Ammon's horn (tissue), 1 donor: ENCODE measurements at places on chromosomes 3 and 15.

DNA sequence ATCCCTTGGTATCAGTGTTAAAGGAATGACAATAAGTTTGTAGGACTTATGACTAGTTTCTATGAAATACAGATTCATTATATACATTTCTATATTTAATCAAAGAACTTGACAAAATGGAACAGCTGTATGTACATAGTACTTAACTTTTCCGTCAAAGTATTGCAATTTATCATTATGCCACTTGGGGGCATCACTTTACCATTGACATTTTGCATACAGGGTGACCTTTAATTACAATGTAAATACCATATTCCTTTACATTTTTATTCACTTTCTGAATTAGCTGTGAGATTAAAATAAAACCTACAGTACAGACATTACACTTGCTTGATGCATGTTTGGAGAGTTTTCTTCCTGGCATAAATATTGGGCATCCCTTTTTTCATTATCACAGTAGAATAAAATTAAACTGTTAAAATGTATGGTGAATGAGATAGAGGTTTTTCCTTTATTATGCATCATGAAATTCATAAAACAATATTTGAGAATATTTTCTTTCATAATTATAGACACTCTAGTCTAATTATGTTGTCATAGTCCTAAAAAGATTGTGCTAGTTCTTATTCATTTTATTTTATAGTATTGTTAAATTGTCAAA is 6.9 kb downstream of the NEK11 start:
- peak; percentile 15 for DNase-seq

- no peak for DNase-seq
These were observed 3.1 kb upstream of the FAM240A start for GRCh38 chr3:46609212-46609721.

- peak; percentile 88 for DNase-seq
These were observed 17.5 kb downstream of the GRAMD2A start for GRCh38 chr15:72179950-72180581.

DNA sequence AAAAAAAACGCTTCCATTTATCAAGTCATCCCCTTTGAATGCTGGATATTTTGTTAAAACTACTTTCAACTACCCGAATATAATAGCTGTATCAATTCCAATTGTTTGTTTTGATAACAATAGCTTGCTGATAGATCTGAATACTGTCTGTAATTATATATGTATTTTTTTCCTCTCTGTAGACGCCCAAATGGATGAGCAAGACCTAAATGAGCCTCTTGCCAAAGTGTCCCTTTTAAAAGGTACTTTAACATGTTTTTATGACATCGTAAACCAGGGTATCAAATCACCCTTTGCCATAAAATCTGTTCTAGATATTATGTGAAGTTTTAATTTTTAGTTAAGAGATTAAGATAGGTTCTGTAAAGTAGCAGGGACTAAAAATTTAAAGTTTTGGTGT is 111.5 kb upstream of the FLNB start:
- DNase-seq, result no peak

- no peak for DNase-seq
These were observed 52.7 kb downstream of the RAD54L2 start for GRCh38 chr3:51591231-51591630.

DNA sequence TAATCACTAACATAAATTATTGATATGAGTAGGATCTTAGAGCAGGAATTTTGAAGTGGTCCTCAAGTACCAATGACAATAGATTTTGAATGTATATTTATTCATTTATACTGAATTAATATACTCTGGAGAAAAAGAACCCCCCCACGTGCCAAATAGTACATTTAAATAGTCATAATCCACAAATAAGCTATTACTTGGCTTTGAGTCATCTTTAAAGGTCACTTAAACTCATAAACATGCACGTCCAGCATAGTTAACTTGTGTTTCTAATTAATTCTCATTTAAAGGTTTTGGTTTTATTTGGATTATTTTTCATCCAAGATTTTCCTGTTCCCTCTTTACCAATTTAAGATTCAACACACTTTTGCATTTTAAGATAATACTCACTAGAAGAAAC is 35.1 kb downstream of the FGF7 start:
- DNase-seq, result no peak

GRCh38 chr3:12486916-12487315 is 2.6 kb downstream of the TSEN2 start:
- no peak for DNase-seq

- no peak for DNase-seq
These were observed 86.9 kb upstream of the MEX3B start for GRCh38 chr15:82132742-82133141.

- no peak for DNase-seq
These were observed 27.7 kb upstream of the ANXA2 start for GRCh38 chr15:60425461-60425860.

GRCh38 chr3:33941804-33942203 is 143.4 kb downstream of the PDCD6IP start:
- no peak for DNase-seq

- DNase-seq, result no peak
These were observed 119.6 kb downstream of the FMN1 start for GRCh38 chr15:33074942-33075341.

GRCh38 chr3:175777495-175777894 is 918.4 kb downstream of the NAALADL2 start:
- no peak for DNase-seq

GRCh38 chr3:190655933-190656332 is 142.0 kb downstream of the IL1RAP start:
- no peak for DNase-seq

DNA sequence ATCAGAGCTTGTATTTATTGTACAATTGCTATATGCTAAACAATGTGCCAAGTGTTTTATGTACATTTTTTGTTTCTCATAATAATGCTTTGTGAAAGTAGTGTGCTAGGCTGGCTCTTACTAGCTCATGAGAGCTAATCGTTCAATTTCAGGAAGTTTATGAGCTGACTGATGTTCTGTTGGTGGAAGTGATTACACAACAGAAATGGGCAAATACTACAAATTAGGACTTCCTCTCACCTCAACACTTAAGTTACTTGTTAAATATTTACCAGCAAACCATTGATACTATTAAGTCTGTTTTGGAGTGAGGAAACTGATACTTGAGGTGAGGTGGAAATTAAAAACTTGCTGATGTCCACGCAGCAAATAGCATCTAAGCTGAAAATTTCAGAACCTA is 32.3 kb downstream of the SLC9C1 start:
- no peak for DNase-seq

DNA sequence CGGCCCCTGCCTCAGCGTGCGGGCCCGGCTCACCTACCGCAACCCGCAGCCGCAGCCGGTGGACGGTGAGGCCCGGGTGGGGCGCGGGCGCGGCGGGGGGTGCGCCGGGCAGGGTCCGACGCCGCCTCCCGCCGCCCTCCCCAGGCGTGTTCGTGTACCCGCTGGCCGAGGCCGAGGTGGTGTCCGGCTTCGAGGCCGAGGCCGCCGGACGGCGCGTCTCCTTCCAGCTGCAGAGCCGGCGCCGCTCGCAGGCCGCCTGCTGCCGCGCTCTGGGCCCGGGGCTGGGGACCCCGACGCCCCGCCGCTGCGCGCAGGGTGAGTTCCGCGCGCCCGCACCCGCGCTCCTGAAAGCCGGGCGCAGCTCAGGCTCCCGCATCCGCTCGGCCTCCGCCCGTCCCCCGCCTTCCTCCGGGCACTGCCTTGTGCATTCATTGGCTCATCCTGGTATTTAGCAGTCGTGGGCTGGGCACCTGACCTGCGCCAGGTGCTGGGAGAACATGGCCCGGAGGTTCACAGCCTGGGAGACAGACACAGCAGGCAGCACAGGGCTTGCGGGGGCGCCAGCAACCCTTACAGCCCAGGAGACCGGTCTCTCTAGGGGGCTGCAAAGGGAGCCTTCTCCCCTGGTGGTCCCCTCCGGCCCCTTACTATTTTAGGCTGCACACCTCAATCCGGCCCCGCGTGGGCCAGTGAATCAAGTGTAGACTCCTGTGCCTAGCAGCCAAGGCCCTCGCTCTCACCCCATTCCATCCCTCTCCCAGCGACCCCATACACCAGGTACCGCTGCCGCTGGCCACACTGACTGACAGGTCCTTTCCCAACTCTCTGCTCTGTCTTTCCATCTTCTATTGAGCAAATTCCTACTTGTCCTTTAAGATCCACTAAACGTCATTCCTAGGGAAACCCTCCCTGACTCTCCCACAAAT is 1.5 kb downstream of the VWA5B2 start:
- DNase-seq, result no peak

DNA sequence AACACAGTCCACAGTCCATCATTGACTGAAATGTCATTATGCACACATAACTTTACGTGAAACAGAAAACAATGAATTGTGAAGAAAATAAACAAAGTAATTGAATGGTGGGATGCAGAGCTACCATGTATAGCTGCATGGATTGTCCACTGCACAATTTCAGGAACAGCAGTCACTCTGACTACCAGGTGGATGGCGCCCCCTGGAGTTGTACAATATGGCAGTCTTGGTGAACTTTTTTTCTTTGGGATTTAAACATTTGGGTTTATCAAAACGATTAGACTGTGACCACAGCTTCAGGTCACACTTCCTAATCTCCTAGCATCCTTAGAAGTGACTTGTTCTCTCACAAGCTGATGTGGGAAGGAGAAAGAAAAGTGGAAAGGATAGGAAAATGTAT is 48.9 kb upstream of the TCF12 start:
- DNase-seq, result peak; percentile 36

GRCh38 chr3:105868431-105868741 is 426 bp downstream of the CBLB start:
- peak; percentile 67 for DNase-seq

- DNase-seq, result peak; percentile 13
These were observed 919.3 kb downstream of the TUSC7 start for GRCh38 chr3:117628823-117629291.

- no peak for DNase-seq
These were observed 79.8 kb upstream of the IGF1R start for GRCh38 chr15:98568382-98569017.

DNA sequence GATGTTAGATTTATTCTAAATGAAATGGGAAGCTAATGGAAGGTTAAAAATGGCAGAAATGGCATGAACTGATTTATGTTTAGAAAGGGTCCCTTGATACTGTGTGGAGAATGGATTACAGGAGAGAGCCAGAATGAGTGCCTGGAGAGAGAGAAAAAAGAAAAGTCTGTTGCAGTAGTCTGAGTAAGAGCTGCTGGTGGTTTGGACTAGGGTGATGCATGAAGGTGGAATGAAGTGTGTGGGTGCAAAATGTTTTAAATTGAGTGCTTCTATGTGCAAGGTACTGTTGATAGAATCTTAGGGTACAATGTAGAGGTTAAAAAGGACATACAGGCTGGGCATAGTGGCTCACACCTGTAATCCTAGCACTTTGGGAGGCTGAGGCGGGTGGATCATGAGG is 11.4 kb upstream of the MGA start:
- no peak for DNase-seq

GRCh38 chr3:183233966-183234365 is 19.1 kb upstream of the B3GNT5 start:
- peak; percentile 68 for DNase-seq

DNA sequence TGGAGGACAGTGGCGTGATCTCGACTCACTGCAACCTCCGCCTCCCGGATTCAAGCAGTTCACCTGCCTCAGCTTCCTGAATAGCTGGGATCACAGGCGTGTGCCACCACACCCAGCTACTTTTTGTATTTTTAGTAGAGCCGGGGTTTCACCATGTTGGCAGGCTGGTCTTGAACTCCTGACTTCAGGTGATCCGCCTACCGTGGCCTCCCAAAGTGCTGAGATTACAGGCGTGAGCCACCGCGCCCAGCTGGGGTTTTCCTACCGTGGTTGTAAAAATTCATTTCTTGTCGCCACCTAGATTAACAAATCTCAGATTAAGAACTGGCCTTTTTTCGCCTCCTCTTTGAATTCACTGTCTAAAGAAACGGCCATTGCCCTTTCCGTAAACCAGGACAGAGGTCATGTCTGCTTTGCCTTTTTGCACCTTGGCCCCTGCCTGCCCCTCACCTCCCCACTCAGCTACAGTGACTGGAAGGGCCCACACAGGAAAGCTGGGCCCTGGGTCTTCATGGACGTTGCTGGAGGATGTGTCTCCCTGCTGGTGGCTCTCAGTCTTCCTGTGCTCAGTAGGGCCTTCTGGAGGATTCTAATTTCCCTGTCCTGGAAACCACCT is 17.2 kb downstream of the ZNF710 start:
- no peak for DNase-seq

- no peak for DNase-seq
These were observed 31.9 kb downstream of the IGF2BP2 start for GRCh38 chr3:185792955-185793354.

- DNase-seq, result no peak
These were observed 70.4 kb downstream of the GJD2 start for GRCh38 chr15:34684351-34684750.

GRCh38 chr3:132443421-132443820 is 26.1 kb downstream of the DNAJC13 start:
- no peak for DNase-seq

- no peak for DNase-seq
These were observed 4.2 kb upstream of the MOBP start for GRCh38 chr3:39463269-39463668.

GRCh38 chr3:118801899-118802298 is 232.7 kb downstream of the IGSF11 start:
- DNase-seq, result no peak

- DNase-seq, result no peak
These were observed 6.3 kb upstream of the MUC20 start for GRCh38 chr3:195714380-195715011.
